Fibroblast of lung (primary cell): ENCODE measurements at places on chromosomes 16 and 17. TPM values are rescaled to one million over a fixed set of nuclear protein-coding genes. Genes with fewer than 3 reads are reported as not detected.

DNA sequence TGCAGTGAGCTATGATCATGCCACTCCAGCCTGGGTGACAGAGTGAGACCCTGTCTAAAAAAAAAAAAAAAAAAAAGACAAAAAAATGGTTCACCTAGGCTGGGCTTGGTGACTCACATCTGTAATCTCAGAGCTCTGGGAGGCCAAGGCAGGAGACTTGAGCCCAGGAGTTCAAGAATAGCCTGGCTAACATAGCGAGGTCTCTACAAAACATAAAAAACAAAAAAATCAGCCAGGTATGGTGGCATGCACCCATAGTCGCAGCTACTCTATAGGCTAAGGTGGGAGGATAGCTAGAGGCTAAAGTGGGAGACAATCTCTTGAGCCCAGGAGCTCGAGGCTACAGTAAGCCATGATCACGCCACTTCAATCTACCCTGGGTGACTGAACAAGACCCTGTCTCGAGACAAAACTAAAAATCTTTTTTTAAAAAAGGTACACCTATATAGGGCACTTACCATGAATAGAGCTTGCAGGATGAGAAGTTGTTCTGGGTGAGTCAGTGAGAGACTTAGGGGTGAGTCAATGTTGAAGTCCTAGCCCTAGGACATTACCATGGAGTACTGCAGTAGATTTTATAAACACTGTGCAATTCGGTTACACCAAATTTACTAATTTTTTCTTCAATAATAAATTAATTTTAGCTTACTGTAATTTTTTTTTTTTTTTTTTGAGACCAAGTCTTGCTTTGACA is 19.0 kb downstream of the USP32 start:
- H3K4me3 ChIP-seq, result no peak overlapping the region
- no peaks in the 10 kb centered on the region for H3K36me3 ChIP-seq
- H3K27me3 ChIP-seq, result no peaks in the 10 kb centered on the region
- DNase-seq, result peak; percentile 65
- H3K27ac ChIP-seq, result peak overlapping the region; percentile 54
- H3K4me1 ChIP-seq, result peaks cover 3% of the 10 kb centered on the region

SKAP1 gene
- total RNA-seq, result not detected in 2 replicates

DNA sequence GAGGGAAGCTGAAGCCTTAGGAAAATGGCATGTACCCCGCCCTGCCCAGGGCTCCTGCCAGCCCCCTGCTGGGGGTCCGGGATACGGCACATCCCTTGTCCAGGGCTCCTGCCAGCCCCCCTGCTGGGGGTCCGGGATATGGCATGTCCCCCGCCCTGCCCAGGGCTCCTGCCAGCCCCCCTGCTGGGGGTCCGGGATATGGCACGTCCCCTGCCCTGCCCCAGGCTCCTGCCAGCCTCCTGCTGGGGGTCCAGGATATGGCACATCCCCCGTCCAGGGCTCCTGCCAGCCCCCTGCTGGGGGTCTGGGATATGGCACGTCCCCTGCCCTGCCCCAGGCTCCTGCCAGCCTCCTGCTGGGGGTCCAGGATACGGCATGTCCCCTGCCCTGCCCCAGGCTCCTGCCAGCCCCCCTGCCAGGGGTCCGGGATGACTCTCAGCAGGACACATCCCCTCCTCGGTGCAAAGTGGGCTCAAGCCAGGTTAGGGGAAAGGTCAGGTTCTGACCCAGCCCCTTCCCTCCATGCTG is 43.2 kb downstream of the RPH3AL start:
- no peak overlapping the region for H3K27ac ChIP-seq
- H3K4me3 ChIP-seq, result no peak overlapping the region
- H3K36me3 ChIP-seq, result no peaks in the 10 kb centered on the region
- H3K27me3 ChIP-seq, result no peaks in the 10 kb centered on the region
- H3K4me1 ChIP-seq, result no peaks in the 10 kb centered on the region

KRT16 gene
- total RNA-seq, result not detected in 2 replicates

TMIGD1 gene
- not detected in 2 replicates for total RNA-seq

RAB11FIP4 gene
- 0.66 and 1.8 TPM in 2 replicates for total RNA-seq

- no peak overlapping the region for H3K27ac ChIP-seq
- no peaks in the 10 kb centered on the region for H3K27me3 ChIP-seq
- no peak overlapping the region for H3K4me3 ChIP-seq
- no peak for DNase-seq
- no peaks in the 10 kb centered on the region for H3K36me3 ChIP-seq
- H3K4me1 ChIP-seq, result peaks cover 19% of the 10 kb centered on the region
These were observed 423.6 kb upstream of the CDH11 start for GRCh38 chr16:65545413-65545956.

- H3K4me3 ChIP-seq, result no peak overlapping the region
- H3K36me3 ChIP-seq, result no peaks in the 10 kb centered on the region
- H3K27ac ChIP-seq, result no peak overlapping the region
- H3K27me3 ChIP-seq, result no peaks in the 10 kb centered on the region
- H3K4me1 ChIP-seq, result no peaks in the 10 kb centered on the region
These were observed 25.2 kb upstream of the CFAP20 start for GRCh38 chr16:58154345-58154744.

DNA sequence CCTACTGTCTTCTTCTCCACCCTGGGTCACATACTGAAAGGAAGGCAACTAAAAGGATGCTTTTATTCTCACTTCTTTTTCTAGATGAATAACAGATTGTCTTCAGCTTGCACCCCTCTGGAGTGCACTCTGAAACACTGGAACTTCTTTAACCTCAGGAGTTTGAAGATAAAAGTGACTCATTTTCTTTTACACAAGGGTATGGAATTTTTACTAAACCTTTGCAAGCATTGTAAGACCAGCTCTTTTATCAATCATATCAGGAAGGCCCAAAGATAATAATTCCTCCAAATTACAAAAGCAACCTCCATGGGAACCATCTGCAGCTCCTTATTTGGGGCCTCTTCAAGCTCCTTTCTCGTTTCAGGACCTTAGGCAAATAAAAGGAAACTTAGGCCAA is 193.5 kb upstream of the KIF2B start:
- H3K4me1 ChIP-seq, result peaks cover 4% of the 10 kb centered on the region
- H3K27me3 ChIP-seq, result no peaks in the 10 kb centered on the region
- no peaks in the 10 kb centered on the region for H3K36me3 ChIP-seq
- H3K27ac ChIP-seq, result no peak overlapping the region
- peak; percentile 3 for DNase-seq

AXIN2 gene
- 1.8 and 2.1 TPM in 2 replicates for total RNA-seq

GRCh38 chr16:77191259-77191969 is 424 bp downstream of the MON1B start:
- H3K4me3 ChIP-seq, result peak overlapping the region; percentile 76
- DNase-seq, result peak; percentile 20
- H3K36me3 ChIP-seq, result peaks cover 11% of the 10 kb centered on the region
- H3K27me3 ChIP-seq, result no peaks in the 10 kb centered on the region
- H3K27ac ChIP-seq, result peak overlapping the region; percentile 94

GRCh38 chr17:8922928-8923327 is 42.6 kb downstream of the PIK3R5 start:
- H3K4me3 ChIP-seq, result no peak overlapping the region
- H3K27ac ChIP-seq, result peak overlapping the region; percentile 59
- no peak for DNase-seq
- H3K4me1 ChIP-seq, result peaks cover 4% of the 10 kb centered on the region

DNA sequence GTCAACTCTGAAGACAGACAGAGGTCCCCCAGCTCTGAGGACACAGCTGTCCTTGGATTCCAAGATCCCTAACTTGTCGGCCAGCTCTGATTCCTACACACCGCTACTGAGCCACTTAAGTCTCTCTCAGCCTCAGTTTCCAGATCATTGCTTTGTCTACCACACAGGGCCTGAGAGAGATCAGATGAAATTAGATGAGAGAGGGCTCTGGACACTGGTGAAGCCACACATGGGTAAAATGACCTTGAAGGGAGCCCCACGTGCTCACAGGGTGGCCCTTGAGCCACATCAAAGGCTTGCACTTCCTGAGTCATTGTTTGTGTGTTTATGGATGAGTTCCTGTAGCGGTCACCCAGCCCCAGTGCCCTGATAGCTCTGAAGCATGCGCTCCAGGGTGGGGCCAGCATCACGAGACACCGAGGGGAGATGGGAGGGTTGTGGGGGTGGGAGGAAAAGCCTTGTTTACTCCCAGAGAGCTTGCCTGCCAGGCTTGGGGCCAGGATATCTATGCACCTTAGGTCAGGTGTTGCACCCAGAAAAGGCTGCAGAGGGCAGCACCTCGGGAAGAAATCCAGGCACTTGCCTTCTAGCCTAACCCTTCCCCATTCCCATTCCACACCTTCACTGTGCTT is 32.7 kb upstream of the SLC6A2 start:
- H3K4me3 ChIP-seq, result no peak overlapping the region
- no peaks in the 10 kb centered on the region for H3K36me3 ChIP-seq
- no peaks in the 10 kb centered on the region for H3K4me1 ChIP-seq
- DNase-seq, result no peak
- no peak overlapping the region for H3K27ac ChIP-seq

DNA sequence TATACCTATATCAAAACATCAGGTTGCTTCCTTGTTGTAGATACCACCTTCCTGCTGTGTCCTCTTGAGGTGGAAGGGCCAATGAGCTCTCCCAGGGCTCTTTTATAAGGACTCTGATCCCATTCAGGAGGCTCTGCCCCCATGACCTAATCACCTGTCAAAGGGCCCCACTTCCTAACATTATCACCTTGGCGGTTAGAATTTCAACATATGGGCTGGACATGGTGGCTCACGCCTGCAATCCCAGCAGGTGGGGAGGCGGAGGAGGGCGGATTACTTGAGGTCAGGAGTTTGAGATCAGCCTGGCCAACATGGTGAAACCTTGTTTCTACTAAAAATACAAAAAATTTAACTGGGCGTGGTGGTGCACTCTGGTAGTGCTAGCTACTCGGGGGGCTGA is 86.4 kb downstream of the HAPSTR1 start:
- no peaks in the 10 kb centered on the region for H3K36me3 ChIP-seq
- H3K4me1 ChIP-seq, result no peaks in the 10 kb centered on the region
- no peak overlapping the region for H3K4me3 ChIP-seq
- H3K27ac ChIP-seq, result no peak overlapping the region
- no peak for DNase-seq
- no peaks in the 10 kb centered on the region for H3K27me3 ChIP-seq

DNA sequence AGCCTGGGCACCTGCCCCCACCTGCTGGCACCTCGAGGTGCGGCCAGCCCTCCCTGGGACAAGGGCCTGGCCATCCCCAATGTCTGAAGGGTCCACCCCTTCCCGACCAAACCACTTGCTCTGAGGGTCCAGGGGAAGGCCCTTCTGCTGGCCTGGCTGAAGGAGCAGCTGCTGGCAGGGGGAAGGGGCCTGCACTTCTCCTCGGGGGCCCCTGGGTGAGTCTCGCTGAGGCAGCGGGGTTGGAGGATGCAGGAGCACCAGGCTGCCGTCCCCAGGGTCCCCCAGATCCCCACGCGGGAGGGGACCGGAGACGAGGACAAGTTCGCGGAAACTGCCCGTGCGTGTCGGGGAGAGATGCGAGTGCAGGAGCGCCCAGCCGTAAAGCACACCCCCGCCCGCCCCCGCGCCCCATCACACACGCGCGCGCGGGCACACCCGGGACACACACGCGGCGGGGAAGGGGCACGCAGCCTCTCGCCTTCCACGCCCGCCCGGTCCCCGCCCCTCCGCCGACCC is 725 bp upstream of the CACNA1H start:
- no peaks in the 10 kb centered on the region for H3K36me3 ChIP-seq
- no peak overlapping the region for H3K4me3 ChIP-seq
- H3K4me1 ChIP-seq, result no peaks in the 10 kb centered on the region
- no peak for DNase-seq
- H3K27me3 ChIP-seq, result peaks cover 6% of the 10 kb centered on the region

DNA sequence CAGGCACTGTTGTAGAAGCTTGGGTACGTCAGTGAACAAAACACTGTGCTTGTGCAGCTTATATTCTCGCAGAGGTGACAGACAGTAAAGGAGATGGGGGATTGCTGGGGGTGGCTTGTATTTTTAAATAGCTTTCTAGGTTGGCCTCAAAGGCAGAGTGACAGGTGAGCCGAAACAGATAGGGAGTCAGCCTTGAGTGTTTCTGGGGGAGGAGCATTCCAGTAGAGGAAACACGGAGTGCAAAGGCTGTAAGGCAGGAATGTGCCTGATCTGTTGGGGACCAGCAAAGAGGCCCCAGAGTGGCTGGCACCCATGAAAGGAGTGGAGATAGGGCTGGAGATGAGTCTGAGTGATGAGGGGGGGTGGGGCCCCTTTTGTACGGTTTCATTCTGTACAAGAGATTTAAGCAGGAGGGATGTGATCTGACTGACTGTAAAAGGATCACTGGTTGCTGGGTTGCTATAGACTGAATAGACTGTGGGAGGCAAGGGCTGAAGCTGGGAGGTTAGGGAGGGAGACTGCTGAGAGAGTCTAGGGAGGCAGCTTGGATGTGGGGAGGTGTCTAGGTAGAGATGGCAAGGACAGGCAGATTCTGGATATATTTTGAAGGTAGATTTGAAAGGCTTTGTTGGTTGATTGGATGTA is 15.2 kb downstream of the NUP93 start:
- no peak overlapping the region for H3K27ac ChIP-seq
- no peaks in the 10 kb centered on the region for H3K36me3 ChIP-seq
- H3K4me1 ChIP-seq, result peaks cover 17% of the 10 kb centered on the region
- H3K4me3 ChIP-seq, result no peak overlapping the region

- no peaks in the 10 kb centered on the region for H3K36me3 ChIP-seq
- no peaks in the 10 kb centered on the region for H3K4me1 ChIP-seq
- H3K4me3 ChIP-seq, result no peak overlapping the region
These were observed 200.2 kb downstream of the CCDC182 start for GRCh38 chr17:57544834-57545463.

DNA sequence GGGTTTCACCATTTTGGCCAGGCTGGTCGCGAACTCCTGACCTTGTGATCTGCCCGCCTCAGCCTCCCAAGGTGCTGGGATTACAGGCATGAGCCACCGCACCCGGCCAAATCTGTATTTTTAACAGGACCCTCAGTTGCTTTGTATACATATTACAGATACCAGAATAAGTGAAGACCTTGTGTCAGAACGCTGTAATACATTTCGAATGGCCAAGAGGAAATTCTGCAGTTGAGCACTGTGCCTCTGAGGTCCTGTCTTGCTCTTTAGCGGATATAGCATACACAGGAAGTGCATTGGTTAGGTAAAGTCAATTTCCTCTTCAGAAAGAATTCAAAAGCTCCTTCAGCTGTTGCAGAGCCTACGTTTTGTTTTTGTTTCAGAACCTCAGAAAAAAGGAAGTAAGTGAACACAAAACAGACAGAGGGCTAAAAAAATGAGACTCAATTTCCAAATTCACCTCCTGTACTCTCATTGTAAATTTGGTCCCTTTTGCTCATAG is 15.7 kb downstream of the CRLF3 start:
- no peaks in the 10 kb centered on the region for H3K27me3 ChIP-seq
- no peaks in the 10 kb centered on the region for H3K4me1 ChIP-seq
- no peaks in the 10 kb centered on the region for H3K36me3 ChIP-seq
- no peak for DNase-seq
- H3K27ac ChIP-seq, result no peak overlapping the region
- H3K4me3 ChIP-seq, result no peak overlapping the region

DNA sequence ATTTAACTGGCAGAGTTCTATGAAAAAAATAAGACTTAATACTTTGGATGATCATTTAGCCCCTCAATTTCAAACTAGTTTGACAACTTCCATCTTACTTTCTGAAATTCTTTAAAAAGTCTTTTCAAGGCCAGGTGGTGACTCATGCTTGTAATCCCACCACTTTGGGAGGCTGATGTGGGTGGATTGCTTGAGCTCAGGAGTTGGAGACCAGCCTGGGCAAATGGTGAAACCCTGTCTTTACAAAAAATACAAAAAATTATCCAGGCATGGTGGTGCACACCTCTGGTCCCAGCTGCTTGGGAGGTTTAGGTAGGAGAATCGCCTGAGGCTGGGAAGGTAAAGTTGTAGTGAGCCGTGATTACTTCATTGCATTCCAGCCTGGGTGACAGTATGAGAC is 154.4 kb downstream of the TANC2 start:
- DNase-seq, result peak; percentile 28
- no peaks in the 10 kb centered on the region for H3K27me3 ChIP-seq
- H3K4me3 ChIP-seq, result no peak overlapping the region
- no peaks in the 10 kb centered on the region for H3K4me1 ChIP-seq
- no peak overlapping the region for H3K27ac ChIP-seq
- no peaks in the 10 kb centered on the region for H3K36me3 ChIP-seq
